ENCODE measurements at places on chromosomes 13 and 19. TPM values are rescaled to one million over a fixed set of nuclear protein-coding genes. Genes with fewer than 3 reads are reported as not detected.

TEX29 gene
- total RNA-seq: 0.42 TPM

CNN2 gene
- 30.6 TPM for total RNA-seq

FSD1 gene
- 0.46 TPM for total RNA-seq

NALCN gene
- total RNA-seq: 0.68 TPM

CCDC8 gene
- total RNA-seq: not detected

DNA sequence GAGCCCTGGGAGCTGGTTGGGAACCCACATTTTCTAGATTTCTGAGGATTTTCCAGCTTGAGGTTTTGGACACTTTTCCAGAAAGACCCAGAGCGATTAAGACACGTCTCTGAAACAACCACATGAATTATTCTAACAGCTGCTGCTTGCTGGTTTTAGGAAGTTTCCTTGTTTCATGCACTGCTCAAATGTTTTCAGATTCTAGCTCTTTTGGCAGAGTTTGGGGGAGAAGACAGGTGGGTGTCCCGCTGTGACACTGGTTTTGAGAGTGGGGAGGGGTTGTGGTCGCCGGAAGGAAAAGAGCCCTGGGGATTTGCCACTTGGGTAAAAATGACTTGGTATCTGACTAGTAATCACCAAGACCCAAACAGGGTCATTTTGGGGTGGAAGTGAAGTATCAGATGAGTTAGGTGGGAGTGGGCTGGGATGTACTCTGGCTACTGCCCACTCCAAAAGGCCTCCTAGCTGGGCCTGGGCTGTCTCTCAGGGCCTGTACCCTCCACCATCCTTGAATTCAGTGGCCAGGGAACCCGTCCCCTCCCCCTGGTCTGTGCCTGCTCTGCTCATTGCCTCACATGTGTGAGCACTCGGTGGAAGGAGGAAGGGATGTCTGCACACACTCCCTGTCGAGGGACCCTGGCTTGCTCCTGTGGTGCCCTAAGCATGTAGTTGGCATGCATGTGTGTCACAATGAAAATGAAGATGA, 13.2 kb downstream of the GATAD2A start:
- H3K27me3 ChIP-seq: no peaks in the 10 kb centered on the region
- no peak for DNase-seq
- H3K4me1 ChIP-seq: peaks cover 13% of the 10 kb centered on the region
- H3K4me3 ChIP-seq: no peak overlapping the region
- no peaks in the 10 kb centered on the region for H3K36me3 ChIP-seq

- H3K4me1 ChIP-seq: no peaks in the 10 kb centered on the region
- DNase-seq: no peak
- no peaks in the 10 kb centered on the region for H3K27me3 ChIP-seq
- no peak overlapping the region for H3K4me3 ChIP-seq
- H3K27ac ChIP-seq: no peak overlapping the region
These were observed 15.2 kb upstream of the SUPT20H start for GRCh38 chr13:37074703-37075102.

GRCh38 chr13:21234526-21234925, 58.1 kb downstream of the MRPL57 start:
- H3K4me3 ChIP-seq: no peak overlapping the region
- H3K27ac ChIP-seq: no peak overlapping the region
- H3K27me3 ChIP-seq: no peaks in the 10 kb centered on the region
- H3K36me3 ChIP-seq: no peaks in the 10 kb centered on the region

DNA sequence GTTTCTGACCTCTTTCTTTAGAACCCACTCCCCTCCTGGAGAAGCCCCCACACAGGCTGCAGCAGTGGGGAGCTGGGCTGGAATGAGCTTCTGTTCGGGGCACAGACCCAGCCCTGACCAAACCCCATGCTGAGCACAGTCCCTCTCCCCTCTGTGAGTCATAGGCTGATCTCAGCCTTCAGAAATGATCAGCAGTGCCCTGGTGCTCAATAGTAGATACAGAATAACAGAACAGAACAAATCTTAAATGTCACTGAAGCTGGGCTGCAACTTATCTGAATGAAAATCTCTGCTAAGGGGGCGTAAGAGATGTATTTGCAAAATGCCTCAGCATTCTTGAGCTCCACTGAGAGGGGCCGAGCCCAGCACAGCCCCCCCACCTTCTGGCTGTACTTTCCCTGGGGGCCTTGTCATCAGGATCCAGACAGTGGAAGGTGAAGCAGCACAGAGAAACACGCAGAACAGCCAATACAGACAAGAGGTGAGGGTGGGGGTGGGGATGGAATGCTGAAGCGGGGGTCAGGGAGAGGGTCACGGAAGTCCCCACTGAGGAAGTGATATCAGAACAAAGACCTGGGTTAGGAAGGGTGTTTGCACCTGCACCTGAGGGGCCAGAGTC, 9.9 kb downstream of the ZNF665 start:
- no peaks in the 10 kb centered on the region for H3K4me1 ChIP-seq
- H3K36me3 ChIP-seq: no peaks in the 10 kb centered on the region
- no peak for DNase-seq
- no peaks in the 10 kb centered on the region for H3K27me3 ChIP-seq
- no peak overlapping the region for H3K27ac ChIP-seq
- H3K4me3 ChIP-seq: no peak overlapping the region

DNA sequence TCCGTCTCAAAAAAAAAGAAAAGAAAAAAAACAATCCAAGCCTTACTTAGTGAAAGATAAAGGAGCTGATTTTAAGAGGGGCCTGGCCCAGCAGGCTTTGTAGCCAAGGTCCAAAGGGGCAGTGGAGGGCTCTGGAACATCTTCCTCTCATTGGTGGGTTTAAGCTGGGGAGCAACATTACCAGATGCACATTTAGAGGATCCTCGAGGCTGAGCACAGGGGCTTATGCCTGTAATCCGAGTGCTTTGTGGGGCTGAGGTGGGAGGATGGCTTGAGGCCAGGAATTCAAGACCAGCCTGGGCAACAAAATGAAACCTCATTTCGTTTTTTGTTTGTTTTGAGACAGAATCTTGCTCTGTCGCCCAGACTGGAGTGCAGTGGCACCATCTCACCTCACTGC, 8.0 kb upstream of the TMEM160 start:
- no peaks in the 10 kb centered on the region for H3K36me3 ChIP-seq
- no peaks in the 10 kb centered on the region for H3K27me3 ChIP-seq
- no peaks in the 10 kb centered on the region for H3K4me1 ChIP-seq
- H3K4me3 ChIP-seq: no peak overlapping the region
- H3K27ac ChIP-seq: no peak overlapping the region
- no peak for DNase-seq

DNA sequence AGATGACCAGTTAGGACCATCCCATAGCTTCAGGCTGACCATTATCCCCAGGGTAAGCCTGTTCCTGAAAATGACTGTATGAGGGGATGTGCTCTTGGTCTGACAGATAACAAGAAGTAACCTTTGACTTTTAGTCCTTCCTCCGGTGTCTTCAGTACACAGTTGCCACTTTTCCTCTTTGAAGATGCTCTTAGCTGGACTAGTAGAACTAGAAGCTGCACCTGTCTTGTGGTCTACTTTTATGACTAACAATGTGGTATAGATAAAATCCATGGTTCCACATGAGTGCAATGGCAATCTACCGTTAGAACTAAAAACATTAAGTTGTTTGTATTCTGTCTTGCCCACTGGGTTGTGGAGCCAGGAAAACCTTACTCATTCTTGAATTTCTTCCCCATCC, 5.9 kb upstream of the RUBCNL start:
- H3K4me1 ChIP-seq: no peaks in the 10 kb centered on the region
- no peak overlapping the region for H3K27ac ChIP-seq
- H3K4me3 ChIP-seq: no peak overlapping the region
- no peaks in the 10 kb centered on the region for H3K27me3 ChIP-seq
- DNase-seq: no peak

DNA sequence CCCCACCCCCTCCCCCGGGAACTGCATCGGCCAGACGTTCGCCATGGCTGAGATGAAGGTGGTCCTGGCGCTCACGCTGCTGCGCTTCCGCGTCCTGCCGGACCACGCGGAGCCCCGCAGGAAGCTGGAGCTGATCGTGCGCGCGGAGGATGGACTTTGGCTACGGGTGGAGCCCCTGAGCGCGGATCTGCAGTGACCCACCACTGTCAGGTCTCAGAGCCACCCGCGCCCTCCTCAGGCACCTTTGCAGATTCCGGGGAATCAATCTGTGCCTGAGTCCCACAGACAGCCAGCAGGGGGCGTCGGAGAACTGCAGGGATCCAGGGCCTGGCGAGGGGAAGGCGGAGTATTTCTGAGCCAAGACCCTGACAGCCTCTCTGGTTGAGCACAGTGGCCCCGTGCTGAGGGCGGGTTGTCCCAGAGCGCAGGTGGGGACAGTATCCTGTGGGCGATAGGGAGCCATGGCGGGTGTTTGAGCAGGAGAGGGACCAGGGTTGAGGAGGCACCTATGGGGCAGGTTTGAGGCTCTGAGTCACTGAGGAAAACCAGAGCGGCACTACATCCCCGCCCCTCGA, 30.4 kb upstream of the CYP4F8 start:
- H3K4me3 ChIP-seq: no peak overlapping the region
- H3K36me3 ChIP-seq: no peaks in the 10 kb centered on the region
- no peak overlapping the region for H3K27ac ChIP-seq
- H3K27me3 ChIP-seq: no peaks in the 10 kb centered on the region
- H3K4me1 ChIP-seq: no peaks in the 10 kb centered on the region

DNA sequence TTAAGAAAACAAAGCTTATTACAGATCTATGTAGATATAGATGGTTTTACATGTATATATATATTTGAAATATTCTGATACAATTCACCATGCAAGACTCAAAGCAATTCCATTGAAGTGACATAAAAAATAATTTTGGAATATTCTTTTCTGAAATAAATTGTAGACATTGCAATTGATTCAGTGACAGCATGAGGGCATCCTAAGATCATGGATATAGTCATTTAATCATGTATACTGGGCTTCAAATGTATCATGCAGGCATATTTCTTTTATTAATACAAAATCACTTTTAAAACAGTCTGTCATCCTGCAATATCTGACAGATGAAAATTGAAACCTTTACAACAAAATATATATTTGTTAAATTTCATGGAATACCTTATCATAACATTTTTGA, 286.7 kb upstream of the SLITRK6 start:
- DNase-seq: no peak
- no peak overlapping the region for H3K27ac ChIP-seq
- H3K4me3 ChIP-seq: no peak overlapping the region
- no peaks in the 10 kb centered on the region for H3K4me1 ChIP-seq
- H3K27me3 ChIP-seq: no peaks in the 10 kb centered on the region

- H3K4me3 ChIP-seq: peak overlapping the region; percentile 78
- peak; percentile 80 for DNase-seq
- peaks cover 28% of the 10 kb centered on the region for H3K4me1 ChIP-seq
- H3K27me3 ChIP-seq: no peaks in the 10 kb centered on the region
These were observed 375 bp downstream of the ANKRD10 start for GRCh38 chr13:110914331-110915056.

Data from right lobe of liver (tissue), 6 donors.